ENCODE measurements at places on chromosomes 5 and 9. TPM values are rescaled to one million over a fixed set of nuclear protein-coding genes. Genes with fewer than 3 reads are reported as not detected.

- no peak for ATAC-seq
These were observed 32.4 kb downstream of the NNT start for GRCh38 chr5:43635374-43635773.

- no peak for ATAC-seq
These were observed 378.3 kb downstream of the KIAA0825 start for GRCh38 chr5:94240134-94240533.

GRCh38 chr5:152379331-152379730 lies 25.7 kb downstream of the NMUR2 start:
- no peak for ATAC-seq

DNA sequence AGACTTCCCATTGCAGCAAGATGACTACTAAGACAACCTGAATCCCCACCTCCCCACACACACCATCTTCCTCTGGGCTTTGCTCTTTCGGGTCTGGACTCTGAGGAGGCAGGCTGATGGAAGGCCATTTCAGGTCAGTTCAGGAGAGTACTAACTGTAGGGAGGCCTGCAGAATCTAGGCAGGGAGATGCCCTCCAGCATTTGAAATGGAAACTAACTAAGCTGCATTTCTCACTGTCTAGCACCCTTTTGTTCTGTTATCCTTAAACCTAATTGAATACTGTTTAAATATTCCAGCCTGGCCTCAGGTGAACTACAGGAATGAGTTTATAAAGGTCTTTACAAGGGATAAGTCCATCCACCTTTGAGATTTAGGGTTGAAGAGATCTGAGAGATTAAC lies 4.9 kb upstream of the TBCA start:
- no peak for ATAC-seq

MYORG gene
- total RNA-seq: 5.4 TPM

C7 gene
- 8.4 TPM for total RNA-seq

- peak; percentile 75 for ATAC-seq
These were observed 491.1 kb downstream of the ENC1 start for GRCh38 chr5:74149395-74149794.

- ATAC-seq: peak; percentile 38
These were observed 1.5 kb downstream of the ASS1 start for GRCh38 chr9:130446101-130446861.

DNA sequence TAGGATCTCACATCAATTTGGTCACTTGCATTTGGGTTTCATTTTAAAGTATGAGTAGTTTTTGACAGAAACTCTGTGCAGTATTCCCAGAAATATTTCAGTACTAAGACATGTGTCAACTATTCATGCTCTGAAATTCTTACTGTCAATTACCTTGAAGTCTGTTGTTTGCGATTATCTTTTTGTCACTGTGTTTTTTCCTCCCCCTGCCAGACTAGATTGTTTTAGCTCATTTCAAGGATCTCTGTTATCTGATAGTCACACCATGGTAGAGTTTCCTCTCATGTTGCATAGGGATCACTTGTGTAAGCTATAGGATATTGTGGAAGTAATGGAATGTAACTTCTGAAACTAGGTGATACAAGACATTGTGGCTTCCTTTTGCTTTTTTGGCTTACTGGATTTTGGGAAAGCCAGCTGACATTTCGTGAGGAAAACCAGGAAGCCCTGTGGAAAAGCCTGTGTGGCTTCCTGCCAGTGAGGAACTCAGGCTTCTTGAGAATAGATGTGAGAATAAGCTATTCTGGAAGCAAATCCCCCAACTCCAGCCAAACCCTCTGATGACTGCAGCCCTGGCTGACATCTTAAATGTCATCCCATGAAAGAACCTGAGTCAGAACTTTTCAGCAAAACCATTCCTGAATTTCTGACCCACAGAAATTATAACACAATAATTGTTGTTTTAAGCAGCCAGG lies 122.2 kb downstream of the FGF10 start:
- no peak for ATAC-seq

FIBCD1 gene
- total RNA-seq: 0.20 TPM

CATSPER3 gene
- total RNA-seq: 0.40 TPM

DNA sequence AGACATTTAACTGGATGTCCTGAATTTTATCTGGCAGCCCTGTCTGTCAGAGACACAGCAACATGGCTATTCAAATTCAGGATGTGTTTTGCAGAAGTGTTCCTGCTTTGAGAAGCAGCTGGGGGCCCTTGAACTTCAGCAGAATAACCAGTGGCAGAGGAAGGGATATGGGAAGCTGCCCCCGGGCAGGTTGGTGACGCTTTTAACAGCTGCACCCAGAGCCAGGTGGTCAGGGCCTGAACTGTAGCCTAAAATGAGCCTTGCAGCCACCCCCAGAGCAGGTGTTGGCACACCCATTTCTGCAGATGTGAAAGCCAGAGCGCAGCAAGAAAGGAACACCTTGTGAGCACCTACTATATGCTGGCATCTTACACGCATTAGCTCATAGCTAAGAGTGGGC lies 128.7 kb upstream of the BOD1 start:
- no peak for ATAC-seq

DNA sequence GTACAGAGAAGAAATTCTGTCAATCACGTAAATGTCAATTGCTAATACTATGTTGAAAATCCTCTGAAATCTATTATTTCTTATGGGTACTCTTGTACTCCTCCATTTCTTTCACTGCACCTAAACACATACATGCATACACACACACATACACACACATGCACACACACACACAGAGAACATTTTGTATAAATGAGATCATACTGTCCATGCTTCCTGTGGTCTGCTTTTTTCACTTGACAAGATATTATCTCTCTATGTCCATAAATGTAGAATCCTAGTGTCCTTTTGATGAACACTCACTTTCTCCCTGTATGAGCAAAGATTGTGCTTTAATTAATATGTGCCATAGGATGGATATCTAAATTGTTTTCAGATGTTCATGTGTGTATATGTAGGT lies 32.7 kb upstream of the TLR4 start:
- ATAC-seq: no peak

OMD gene
- total RNA-seq: 0.40 TPM

GRCh38 chr5:79932510-79933504 lies 58.3 kb downstream of the MTX3 start:
- ATAC-seq: no peak

GRCh38 chr9:120913647-120914264 lies 12.8 kb downstream of the TRAF1 start:
- ATAC-seq: no peak

- ATAC-seq: no peak
These were observed 70.6 kb downstream of the ACTBL2 start for GRCh38 chr5:57411982-57412381.

OLFM1 gene
- total RNA-seq: 4.9 TPM

- peak; percentile 60 for ATAC-seq
These were observed at the start of gene ZNF618 for GRCh38 chr9:113876151-113876992. Gene ZNF618, plus strand, starts transcription at chr9:113876309. Its CDS starts 72 bp downstream, at chr9:113876381.
